T-helper 17 cell (primary cell): ENCODE measurements at places on chromosomes 2 and 18. TPM values are rescaled to one million over a fixed set of nuclear protein-coding genes. Genes with fewer than 3 reads are reported as not detected.

Gene WDR43
- total RNA-seq, result 66.6 TPM

Gene DCDC2C
- not detected for total RNA-seq

Gene HOXD13
- not detected for total RNA-seq

Gene POTEC
- not detected for total RNA-seq

- peaks cover 3% of the 10 kb centered on the region for H3K36me3 ChIP-seq
- H3K4me3 ChIP-seq, result no peak overlapping the region
Observed at GRCh38 chr2:43515807-43516497, 79.9 kb downstream of the THADA start.

DNA sequence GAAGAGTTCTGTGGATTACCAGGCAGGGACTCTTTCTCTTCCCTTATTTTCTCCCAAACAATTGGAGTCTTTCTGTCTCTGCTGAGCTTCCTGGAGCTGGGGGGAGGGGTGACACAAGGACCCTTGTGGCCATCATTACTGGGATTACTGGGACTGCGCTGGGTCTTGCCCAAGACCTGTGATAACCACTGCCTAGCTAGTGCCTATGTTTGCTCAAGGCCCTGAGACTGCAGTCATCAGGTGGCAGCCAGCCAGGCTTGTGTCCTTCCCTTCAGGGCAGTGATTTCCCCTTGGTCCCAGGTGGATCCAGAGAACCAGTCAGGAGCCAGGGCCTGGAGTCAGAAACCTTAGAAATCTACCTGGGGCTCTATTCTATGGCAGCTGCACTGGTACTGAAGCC is 355.6 kb downstream of the PARD3B start:
- H3K27me3 ChIP-seq, result no peaks in the 10 kb centered on the region
- no peak for DNase-seq
- no peak overlapping the region for H3K4me3 ChIP-seq

- DNase-seq, result no peak
- peaks cover 24% of the 10 kb centered on the region for H3K4me1 ChIP-seq
- H3K27ac ChIP-seq, result peak within 1 kb of the TSS; percentile 69
- H3K27me3 ChIP-seq, result peaks cover 5% of the 10 kb centered on the region
- H3K4me3 ChIP-seq, result no peak within 1 kb of the TSS
Observed at GRCh38 chr18:45825258-45826044, at the start of gene SIGLEC15. Gene SIGLEC15, plus strand, starts transcription at chr18:45825675. Its CDS starts 54 bp downstream, at chr18:45825729.

DNA sequence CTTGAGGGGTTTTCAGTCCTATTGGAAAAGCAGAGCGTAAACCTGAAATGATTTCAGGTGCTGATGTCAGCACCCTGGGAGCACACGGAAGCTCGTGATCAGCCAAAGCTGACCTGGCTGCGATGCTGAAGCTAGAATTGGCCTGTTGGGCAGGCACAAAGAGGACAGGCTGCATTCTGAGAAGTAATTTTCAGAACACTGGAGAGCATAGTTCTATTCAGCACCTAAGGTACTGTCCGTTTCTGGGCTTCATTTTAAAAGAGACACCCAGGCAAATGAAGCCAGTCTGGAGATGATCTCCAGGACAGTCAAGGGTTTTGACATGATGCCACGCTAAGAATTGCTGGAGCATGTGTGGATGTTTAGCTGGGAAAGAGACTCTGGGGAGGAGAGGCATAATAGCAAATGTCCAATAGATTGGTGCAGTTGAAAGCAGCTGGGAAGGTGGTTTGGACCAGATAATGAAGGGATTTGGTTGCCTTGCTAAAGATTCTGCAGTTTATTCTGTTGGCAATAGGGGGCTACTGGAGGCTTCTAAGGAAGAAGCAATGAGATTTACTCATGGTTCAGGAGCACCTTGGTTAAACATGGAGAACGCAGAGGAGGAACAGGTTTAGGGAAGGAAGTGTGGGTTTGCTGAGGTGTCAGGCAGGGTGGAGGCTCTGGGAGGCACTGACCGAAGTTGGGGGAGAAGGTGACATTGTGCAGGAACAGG is 86.6 kb downstream of the ACOXL start:
- H3K4me3 ChIP-seq, result peak overlapping the region; percentile 28
- H3K27ac ChIP-seq, result no peak overlapping the region
- no peak for DNase-seq
- peaks cover 7% of the 10 kb centered on the region for H3K36me3 ChIP-seq

- peaks cover 5% of the 10 kb centered on the region for H3K27me3 ChIP-seq
- DNase-seq, result no peak
- peaks cover 2% of the 10 kb centered on the region for H3K4me1 ChIP-seq
- no peaks in the 10 kb centered on the region for H3K36me3 ChIP-seq
- no peak overlapping the region for H3K4me3 ChIP-seq
Observed at GRCh38 chr2:239567786-239568185, 167.0 kb upstream of the HDAC4 start.

GRCh38 chr2:234967201-234967869 is 15.5 kb downstream of the SH3BP4 start:
- DNase-seq, result no peak
- no peak overlapping the region for H3K27ac ChIP-seq
- no peak overlapping the region for H3K4me3 ChIP-seq
- no peaks in the 10 kb centered on the region for H3K36me3 ChIP-seq
- H3K27me3 ChIP-seq, result peaks cover 22% of the 10 kb centered on the region
- no peaks in the 10 kb centered on the region for H3K4me1 ChIP-seq

- peaks cover 22% of the 10 kb centered on the region for H3K27me3 ChIP-seq
- DNase-seq, result no peak
- H3K4me3 ChIP-seq, result no peak overlapping the region
- no peaks in the 10 kb centered on the region for H3K36me3 ChIP-seq
Observed at GRCh38 chr2:133755480-133756300, 187.4 kb upstream of the NCKAP5 start.

DNA sequence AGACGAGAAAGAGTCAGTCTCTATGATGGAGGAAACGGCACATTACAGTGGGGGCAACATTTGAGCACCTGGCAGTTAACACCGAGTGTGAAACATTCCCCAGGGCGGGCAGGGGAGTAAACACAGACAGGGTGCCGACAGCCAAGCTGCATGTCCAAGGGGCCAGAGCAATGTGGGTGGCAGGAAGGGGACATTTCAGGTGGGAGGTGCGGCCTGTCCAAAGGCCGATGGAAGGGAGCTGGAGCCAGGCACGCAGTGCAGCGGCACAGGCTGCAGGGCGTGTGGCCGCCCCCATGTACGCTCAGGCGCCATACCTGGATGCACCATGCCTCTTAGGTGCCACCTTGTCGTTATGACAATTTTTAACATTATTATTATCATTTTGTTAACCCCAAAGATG is 43.3 kb downstream of the TIMM21 start:
- no peaks in the 10 kb centered on the region for H3K36me3 ChIP-seq
- H3K4me1 ChIP-seq, result peaks cover 4% of the 10 kb centered on the region
- peaks cover 51% of the 10 kb centered on the region for H3K27me3 ChIP-seq
- no peak for DNase-seq
- H3K27ac ChIP-seq, result no peak overlapping the region

DNA sequence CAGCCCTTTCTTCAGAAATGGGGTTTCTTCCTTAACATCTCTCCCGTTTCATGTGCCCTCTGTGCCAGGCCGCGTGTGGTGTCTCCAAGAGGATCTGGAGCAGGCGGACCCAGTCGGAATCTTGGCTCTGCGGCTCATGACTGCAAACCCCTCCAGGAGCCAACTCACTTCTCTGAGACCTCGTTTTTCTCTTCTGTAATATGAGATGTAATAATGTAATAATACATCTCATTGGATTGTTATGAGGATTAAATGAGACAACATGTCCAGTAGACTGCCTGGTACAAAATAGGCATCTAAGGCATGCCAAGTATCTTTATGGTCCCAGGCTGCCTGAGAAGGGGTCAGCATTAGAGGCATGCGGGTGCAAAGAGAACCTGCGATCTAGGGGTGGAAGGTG is 221.3 kb upstream of the REV1 start:
- no peak overlapping the region for H3K27ac ChIP-seq
- no peaks in the 10 kb centered on the region for H3K36me3 ChIP-seq
- H3K4me1 ChIP-seq, result no peaks in the 10 kb centered on the region
- peaks cover 11% of the 10 kb centered on the region for H3K27me3 ChIP-seq
- no peak overlapping the region for H3K4me3 ChIP-seq
- no peak for DNase-seq

GRCh38 chr2:111708476-111709180 is 175.4 kb downstream of the ANAPC1 start:
- peaks cover 8% of the 10 kb centered on the region for H3K4me1 ChIP-seq
- no peak overlapping the region for H3K27ac ChIP-seq
- H3K4me3 ChIP-seq, result no peak overlapping the region
- no peak for DNase-seq
- no peaks in the 10 kb centered on the region for H3K27me3 ChIP-seq

GRCh38 chr18:57856128-57856527 is 53.0 kb upstream of the ATP8B1 start:
- DNase-seq, result no peak
- H3K27ac ChIP-seq, result no peak overlapping the region
- no peaks in the 10 kb centered on the region for H3K4me1 ChIP-seq
- no peaks in the 10 kb centered on the region for H3K36me3 ChIP-seq
- H3K4me3 ChIP-seq, result no peak overlapping the region

- no peaks in the 10 kb centered on the region for H3K27me3 ChIP-seq
- DNase-seq, result no peak
Observed at GRCh38 chr2:60992985-60993392, 24.5 kb upstream of the PEX13 start.
